ENCODE measurements at places on chromosomes 4 and X.

DNA sequence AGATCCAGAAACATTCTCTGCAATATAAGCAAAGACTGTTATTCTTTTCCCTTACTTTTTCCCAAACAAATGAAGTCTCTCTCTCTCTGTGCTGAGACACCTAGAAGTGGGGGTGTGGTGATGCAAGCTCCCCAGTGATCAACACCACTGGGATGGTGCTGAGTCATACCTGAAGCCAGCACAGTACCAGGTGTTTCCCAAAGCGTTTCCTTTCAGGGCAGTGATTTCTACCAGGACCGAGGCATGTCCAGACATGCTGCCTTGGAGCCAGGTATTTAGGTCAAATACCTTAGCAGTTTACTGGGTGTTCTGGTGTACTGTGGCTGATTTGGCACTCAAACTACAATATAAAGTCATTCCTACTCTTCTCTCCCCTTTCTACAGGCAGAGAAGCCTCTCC, 726.5 kb downstream of the FAM133A start:
- no peak for DNase-seq

- no peak for DNase-seq
Measured at GRCh38 chr4:84901173-84901572, 65.3 kb downstream of the WDFY3 start.

DNA sequence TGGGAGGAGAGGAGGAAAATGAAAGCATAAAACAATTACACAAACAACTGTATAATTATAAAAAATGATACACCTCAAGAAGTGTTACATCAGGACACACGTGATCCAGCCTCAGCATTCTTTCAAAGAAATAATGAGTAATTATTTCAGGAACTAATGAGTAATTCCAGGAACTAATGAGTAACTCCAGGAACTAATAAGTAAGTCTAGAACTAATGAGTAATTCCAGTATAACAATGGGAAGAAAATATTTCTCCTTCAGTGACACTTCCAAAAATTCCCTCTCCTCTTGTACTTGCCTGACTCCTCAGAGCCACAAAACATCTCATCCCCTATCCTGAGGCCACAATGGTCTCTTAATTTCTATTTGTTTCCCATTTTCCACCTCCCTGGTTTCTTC, 63.5 kb upstream of the COL25A1 start:
- DNase-seq, result no peak

GRCh38 chrX:15761564-15762191, 23.6 kb downstream of the CA5B start:
- DNase-seq, result no peak

DNA sequence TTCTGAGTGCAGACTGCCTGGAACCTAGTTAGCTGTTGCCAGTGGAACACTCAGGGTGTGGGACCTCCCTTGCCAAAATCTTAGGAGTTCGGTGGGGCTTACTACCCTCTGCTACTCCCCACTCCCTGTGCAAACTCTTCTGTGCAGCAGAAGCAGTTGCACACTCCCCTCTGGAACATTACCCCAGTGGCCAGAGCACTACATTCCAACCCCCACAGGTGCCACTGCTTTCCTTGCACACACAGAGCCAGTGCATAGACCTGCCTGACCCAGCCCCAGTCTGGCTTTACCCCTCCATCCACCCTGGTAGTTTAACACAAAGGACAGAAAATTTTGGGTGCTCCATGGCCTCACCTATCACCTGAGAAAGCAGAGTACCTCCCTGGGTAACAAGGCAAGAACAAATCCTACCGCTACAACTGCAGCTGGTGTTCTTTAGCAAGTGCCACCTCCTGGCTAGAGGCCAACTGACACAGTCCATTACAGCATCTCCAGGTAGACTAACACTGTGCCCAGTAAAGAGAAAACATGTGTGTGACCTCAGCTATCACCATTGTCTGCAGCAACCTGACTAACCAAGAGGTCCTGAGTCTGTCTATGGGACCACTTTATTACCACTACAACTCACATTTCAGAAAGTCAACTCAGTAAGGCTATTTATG, 11.5 kb upstream of the RASSF6 start:
- DNase-seq, result no peak

GRCh38 chrX:15579778-15580747, 20.7 kb downstream of the ACE2 start:
- no peak for DNase-seq

DNA sequence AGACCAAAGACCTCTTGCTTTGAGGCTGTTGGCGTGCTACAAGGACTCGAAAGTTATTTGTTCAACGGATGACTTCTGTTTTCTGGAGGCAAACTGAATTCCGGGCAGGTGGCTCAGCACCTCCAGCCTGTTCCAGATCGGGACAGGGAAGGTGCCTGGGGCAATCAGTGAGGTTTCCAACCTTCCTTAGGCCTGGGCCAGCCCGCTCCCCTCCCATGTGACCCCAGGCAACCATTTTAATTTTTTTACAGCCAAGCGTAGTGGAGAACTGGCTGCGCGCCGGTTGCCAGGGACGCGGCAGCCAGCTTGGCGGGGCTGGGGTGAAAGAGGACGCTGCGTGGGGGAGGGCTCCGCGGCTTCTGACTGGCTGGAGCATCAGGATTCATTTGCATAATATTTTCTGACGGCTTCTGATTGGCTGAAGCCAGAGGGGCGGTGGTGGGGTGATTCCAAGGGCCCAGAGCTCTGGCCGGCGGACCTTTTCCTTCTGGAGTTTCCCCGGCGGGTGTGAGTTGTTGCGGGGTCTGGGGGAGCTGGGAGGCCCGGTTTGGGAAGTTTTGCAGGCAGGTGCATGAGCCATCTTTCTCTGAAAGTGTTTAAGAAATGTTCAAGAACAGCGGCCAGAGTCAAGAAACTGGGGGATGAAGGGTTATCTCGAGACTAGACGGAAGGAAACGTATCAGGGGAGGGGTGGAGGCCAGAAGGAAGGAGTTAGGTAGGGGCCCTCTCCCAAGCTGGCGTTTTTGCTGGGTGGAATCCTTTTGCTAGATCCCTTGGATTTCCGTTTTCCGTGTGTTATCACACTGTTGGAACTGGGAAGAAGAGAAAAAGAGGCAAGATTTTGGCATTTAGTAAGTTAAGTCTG, at the start of gene MID1IP1:
MID1IP1 (plus strand) TSS at position 479 of the 865 bp plus-strand sequence. CDS start 3,488 bp downstream, outside the sequence.
- peak; percentile 71 for DNase-seq

GRCh38 chrX:26762253-26762652, 546.3 kb downstream of the MAGEB5 start:
- no peak for DNase-seq

DNA sequence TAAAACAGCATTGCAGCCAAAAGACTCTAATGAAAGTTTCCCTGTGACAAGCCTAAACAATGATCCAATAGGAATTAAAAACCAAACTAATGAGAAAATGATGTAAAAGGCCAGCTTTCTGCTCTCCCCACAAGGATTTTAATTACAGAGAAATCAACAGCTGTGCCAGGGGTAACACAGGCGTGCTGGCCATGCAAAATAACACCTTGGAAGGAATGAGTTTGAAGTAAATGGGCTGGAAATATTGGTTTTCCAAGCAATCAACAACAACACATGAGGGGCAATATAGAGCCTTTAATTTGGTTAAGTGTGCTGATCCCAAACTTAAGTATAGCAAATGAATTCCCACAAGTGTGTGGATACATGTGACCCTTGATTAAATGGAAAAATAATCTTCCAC, 56.9 kb downstream of the NDNF start:
- no peak for DNase-seq

DNA sequence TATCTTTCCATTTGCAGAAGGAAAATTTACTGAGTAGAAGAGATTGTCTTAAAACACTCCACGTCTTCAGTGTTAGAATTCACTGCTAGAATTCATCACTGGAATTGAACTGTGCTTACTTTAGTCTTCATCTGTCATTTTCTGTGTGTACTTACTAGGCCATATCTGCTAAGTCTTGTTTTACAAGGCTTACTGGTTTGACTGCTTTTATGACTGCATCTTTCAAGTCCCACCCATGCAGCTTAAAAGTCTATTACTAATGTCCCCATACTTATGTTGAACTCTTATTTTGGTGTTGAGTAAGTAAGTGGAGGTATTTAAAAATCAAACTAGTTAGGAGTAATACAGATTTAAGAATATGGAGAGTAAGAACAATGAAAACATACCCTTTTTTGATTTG, 14.6 kb downstream of the CLCN3 start:
- DNase-seq, result no peak

- no peak for DNase-seq
Measured at GRCh38 chr4:143335979-143336780, 496 bp upstream of the GAB1 start.

DNA sequence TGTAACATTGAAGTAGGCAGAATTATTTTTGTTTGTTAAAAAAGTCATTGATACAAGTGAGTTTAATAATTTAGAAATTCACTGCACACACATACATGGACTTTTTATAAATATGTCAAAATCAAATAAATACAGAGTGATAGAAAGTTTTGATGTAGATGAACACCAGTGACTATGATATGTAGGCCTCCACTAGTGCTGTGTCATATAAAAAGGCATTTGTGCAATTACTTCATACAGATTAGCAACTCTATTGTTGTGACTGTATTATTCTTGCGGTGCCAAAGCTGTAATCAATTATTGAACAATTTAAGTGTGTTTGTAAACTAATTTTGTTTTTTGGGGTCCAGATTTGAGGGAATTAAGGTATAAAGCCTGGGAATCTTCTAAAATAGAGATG, 366.2 kb upstream of the PITX2 start:
- DNase-seq, result no peak

GRCh38 chrX:115553171-115553570, 7.8 kb upstream of the PLS3 start:
- no peak for DNase-seq

DNA sequence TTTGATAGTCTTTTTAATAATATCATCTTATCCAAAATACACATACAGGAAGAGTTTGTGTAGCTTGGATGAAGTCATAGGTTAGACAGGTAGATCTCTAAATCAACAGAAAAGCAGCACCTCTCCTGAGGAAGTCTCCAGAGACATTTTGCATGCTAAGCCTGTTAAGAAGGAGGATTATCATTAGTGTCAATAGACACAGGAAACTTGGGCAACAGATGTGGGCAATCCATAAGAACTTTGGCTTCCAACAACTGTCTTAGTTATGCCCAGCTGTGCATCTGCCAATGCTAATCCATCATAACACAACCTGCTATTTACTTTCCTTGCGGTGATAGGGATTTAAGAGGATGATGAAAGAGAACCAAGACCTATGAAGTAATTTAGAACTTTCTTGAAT, 1052.6 kb downstream of the RPA4 start:
- DNase-seq, result no peak

GRCh38 chr4:22532117-22532516, 16.3 kb upstream of the ADGRA3 start:
- no peak for DNase-seq

- DNase-seq, result no peak
Measured at GRCh38 chrX:1076871-1077651, 135.4 kb downstream of the CRLF2 start.

DNA sequence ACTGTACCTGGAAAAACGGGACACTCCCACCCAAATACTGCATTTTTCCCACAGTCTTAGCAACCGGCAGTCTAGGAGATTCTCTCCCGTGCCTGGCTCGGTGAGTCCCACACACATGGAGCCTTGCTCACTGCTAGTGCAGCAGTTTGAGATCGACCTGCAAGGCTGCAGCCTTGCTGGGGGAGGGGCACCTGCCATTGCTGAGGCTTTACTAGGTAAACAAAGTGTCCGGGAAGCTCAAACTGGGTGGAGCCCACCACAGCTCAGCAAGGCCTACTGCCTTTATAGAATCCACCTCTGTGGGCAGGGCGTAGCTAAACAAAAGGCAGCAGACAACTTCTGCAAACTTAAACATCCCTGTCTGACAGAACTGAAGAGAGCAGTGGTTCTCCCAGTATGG, 205.2 kb downstream of the CHIC1 start:
- DNase-seq, result no peak

DNA sequence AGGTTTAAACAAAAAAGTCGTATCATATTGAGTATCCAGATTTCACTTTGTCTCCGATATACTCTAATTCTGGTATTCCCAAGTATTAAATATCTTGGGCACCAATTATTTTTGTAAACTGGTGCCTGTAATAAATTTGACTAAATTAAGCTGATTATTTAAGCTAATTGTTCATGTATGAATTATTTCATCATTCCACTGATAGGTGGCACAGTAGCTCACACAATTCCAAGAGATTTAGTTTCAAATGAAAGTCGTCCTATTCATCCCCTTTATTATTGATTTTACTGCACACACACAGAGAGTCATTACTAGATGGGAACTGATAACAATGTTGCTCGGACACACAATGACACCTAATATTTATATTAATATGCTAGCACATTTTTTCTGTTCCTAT, 432.4 kb downstream of the DMD start:
- no peak for DNase-seq

DNA sequence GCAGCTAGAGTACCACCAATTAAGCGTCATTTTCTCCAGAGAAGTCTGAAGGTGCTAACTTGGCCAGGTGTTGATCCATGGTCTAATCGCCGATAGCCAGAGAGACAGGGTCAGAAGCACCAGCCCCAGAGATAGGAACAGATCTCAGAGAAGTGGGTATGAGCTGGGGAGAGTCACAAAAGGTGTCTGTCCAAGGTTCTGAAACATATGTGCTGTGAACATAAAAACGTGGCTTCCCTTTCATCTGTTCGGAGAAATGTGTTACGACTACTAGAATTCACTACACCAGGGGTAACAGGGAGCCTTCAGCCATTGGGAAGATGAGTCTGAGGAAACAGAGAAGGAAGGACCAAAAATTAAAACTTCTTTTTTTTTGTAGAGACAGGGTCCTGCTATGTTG, 91.3 kb downstream of the FBXL5 start:
- DNase-seq, result no peak

- DNase-seq, result no peak
Measured at GRCh38 chr4:111650146-111650545, 495.1 kb upstream of the FAM241A start.

Data from stimulated activated CD4-positive, alpha-beta T cell treated with anti-CD3 and anti-CD28 coated beads, Interleukin-15, amount 100 ng/mL, for 48 hours (primary cell).